HuH-7 (cell line): ENCODE measurements at places on chromosomes 2 and 18.
A peak's percentile ranks its signal among the peaks of the same experiment; 100 is the strongest.

- DNase-seq: no peak
Observed at GRCh38 chr2:145339646-145340045, 819.7 kb upstream of the ZEB2 start.

DNA sequence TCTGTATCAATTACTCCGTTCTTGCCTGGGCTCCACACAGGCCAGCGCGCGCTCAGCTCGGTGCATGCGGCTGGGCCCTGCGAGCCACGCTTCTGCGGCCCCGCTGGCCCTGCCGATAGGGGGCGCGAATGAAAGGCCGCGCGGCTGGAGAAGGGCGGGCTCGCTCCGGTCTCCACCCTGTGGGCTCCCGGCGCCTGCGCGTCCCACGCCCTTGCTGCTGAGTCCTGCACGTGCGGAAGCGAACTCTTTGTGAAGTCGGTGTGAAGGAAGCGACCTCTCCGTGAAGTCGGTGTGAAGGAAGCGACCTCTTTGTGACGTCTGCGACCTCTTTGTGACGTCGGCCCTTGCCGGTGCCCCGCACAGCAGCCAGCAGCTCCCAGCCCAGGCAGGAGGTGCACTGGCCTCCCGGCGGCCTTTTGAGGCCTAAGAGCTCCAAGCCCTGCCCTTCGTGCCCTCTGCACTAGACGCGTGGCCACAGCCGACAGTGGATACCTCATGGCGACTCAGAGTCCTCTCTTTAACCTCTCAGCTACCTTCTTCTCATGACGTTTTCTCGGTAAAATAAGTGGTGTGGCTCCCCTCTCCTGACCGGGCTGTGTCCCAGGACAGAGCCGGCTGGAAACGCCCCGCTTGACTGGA is 391.9 kb upstream of the RAB6C start:
- DNase-seq: no peak

DNA sequence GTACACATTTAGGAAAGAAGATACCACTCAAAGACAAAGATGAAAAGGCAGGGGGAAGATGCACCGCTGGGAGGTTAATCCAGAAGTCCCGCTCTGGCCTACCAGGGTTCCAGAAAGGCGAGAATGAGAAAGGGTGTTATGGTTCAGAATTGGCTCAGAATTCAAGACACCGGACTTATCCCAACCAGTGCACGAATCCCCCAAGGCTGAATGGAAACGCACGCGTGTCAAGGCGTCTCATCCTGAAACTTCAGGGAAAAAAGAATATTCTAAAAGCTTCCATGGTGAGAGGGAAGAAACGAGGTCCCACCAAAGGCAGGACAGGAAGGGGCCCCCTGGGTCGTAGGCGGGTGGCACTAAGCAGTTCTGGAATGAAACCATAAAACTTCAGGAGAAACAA is 71.9 kb downstream of the SLC66A2 start:
- DNase-seq: no peak

DNA sequence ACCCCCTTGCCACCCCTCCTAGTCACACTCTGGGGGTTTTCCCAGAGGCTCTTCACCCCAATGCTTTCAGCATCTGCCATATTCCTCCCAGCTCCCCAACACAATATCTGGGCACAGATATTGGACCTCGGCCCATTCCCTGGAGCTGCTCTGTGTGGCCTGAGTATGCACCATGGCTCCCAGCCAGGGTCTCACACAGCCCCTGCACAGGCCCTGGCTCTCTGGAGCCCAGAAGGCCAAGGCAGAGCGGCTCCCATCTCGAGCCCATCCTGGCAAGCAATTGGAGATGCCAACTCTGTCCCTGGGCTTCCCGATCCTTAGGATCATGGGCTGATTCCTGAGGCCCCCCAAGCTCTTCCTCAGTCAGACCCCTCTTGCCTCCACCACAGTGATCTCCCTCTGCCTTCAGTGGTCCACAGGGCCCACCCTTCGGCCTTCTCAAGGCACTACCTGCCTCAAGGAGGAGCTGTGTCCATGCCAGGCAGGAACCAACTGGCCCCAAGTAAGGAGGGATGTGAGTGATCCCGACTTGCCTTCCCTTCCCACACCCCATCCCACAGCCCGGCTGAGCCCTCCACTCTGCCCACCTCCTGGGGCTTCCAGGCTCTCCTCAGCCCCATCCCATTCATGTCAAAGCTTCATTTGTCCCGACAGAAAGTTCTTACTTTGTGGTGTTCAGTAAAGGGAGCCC is 62.7 kb downstream of the ADD2 start:
- DNase-seq: no peak

GRCh38 chr2:201407265-201407664 is 44.0 kb downstream of the TRAK2 start:
- DNase-seq: peak; percentile 42

DNA sequence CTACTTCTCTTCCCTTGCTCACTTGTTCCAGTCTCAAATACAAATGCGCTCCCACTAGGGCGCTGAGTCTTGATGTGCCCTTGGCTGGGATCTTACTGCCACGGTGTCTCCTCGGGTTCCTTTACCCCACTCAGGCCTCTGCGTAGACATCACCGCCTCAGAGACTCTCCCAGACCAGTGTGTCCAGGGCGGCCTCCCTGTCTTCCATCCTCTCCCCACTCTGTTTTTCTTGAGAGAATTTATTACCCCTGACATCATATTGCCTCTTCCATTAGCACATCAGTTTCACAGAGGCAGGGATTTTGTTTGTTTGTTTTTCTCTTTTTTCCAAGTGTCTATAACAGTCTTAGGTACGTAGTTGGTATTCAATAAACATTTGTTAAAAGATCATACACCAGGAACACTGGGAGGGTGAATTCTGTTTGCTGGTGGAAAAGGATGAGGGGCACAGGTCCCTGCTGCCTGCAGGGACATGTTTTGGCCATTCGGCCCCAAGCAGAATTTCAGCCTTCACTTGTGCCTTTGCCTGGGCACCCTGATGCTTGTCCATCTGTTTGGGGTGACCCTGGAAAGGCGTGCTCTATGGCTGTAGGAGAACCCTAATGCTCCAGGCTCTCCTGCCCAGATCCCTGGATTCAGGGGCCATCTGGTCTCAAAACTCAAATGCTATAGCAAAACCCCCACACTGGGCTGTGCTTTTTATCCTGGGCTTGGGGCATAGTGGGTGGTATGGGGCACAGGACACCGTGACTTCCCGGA is 55.0 kb downstream of the RPL37A start:
- DNase-seq: no peak

- no peak for DNase-seq
Observed at GRCh38 chr2:48250943-48251342, 279.0 kb upstream of the STON1 start.

DNA sequence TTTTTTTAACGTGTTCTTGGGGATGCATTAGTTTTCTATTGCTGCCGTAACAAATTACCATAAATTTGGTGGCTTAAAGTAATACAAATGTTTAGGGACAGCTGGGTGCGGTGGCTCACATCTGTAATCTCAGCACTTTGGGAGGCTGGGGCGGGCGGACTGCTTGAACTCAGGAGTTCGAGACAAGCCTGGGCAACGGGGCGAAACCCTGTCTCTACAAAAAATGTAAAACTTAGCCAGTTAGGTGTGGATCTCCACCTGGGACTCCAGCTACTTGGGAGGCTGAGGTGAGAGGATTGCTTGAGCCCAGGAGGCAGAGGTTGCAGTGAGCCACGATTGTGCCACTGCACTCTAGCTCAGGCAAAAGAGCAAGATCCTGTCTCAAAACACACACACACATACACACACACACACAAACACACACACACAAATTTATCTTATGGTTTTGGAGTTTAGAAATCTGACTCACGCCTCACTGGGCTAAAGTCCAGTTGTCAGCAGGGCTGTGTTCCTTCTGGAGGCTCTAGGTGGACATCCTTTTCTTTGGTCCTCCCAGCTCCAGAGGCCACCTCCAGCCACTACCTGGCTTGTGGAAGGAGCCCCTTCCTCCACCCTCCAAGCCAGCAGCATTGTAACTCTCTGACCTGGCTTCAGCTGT is 76.1 kb downstream of the SEPTIN10 start:
- no peak for DNase-seq

GRCh38 chr18:23619388-23619881 is 33.1 kb upstream of the NPC1 start:
- DNase-seq: no peak

GRCh38 chr2:16315458-16315835 is 350.2 kb downstream of the CYRIA start:
- no peak for DNase-seq

GRCh38 chr2:109379507-109379906 is 234.3 kb downstream of the SEPTIN10 start:
- DNase-seq: no peak

- no peak for DNase-seq
Observed at GRCh38 chr2:7060631-7061449, 143.6 kb downstream of the RNF144A start.

DNA sequence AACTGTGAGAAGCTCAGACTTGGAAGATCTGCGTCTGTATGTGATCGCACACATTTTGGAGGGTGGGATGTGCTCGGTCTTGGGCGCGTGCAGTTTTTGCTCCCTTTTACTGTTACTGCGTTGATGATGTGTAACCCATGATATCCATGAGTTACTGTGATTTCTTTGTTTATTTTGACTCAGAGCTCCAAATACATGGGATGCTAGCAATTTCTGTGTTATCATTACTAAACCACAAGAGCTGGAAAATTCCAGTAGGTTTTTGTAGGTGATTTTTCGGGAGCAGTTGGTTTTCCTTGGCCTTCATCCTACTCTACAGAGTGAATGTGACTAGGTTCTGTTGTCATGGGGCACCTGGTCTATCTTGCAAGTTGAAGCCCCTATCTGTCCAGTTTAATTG is 124.2 kb downstream of the AGAP1 start:
- DNase-seq: no peak

- no peak for DNase-seq
Observed at GRCh38 chr2:225764346-225764745, 364.8 kb downstream of the NYAP2 start.

DNA sequence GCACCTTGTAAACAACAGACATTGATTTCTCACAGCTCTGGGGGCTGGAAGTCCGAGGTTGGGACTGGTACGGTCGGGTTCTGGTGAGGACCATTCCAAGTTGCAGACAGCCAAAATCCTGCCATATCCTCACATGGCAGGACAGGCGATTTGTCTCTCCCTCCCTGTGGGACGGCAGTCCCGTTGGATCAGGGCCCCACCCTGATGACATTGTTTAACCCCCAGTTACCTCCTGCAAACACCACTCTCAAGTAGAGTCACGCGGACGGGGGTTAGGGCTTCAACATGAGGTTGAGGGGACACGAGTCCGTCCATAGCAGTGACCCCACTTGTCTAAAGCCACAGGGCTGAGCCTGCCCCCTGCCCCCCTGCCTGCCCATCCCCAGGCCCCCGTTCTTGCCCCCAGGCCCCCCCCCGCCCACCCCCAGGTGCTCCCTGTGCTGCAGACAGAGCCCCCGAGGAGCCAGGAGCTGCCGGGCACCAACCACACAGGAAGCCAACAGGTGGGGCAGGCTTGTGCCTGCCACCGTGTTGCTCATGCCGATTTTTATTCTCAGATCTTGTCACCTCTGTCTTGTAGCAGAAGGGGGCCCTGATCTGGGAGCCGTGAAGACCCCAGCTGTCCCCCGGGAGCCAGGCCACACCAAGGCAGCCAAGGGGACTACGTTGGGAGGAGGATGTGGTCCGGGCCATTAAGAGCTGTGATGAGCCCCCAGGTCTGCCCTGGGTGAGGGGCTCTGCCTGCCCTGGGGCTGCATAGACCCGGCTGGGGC is 82.2 kb downstream of the NFATC1 start:
- DNase-seq: no peak

- no peak for DNase-seq
Observed at GRCh38 chr2:212752730-212753351, 214.2 kb upstream of the ERBB4 start.

GRCh38 chr2:68709421-68709911 is 25.1 kb upstream of the ARHGAP25 start:
- peak; percentile 48 for DNase-seq

- no peak for DNase-seq
Observed at GRCh38 chr2:126448611-126449010, 207.3 kb upstream of the GYPC start.

DNA sequence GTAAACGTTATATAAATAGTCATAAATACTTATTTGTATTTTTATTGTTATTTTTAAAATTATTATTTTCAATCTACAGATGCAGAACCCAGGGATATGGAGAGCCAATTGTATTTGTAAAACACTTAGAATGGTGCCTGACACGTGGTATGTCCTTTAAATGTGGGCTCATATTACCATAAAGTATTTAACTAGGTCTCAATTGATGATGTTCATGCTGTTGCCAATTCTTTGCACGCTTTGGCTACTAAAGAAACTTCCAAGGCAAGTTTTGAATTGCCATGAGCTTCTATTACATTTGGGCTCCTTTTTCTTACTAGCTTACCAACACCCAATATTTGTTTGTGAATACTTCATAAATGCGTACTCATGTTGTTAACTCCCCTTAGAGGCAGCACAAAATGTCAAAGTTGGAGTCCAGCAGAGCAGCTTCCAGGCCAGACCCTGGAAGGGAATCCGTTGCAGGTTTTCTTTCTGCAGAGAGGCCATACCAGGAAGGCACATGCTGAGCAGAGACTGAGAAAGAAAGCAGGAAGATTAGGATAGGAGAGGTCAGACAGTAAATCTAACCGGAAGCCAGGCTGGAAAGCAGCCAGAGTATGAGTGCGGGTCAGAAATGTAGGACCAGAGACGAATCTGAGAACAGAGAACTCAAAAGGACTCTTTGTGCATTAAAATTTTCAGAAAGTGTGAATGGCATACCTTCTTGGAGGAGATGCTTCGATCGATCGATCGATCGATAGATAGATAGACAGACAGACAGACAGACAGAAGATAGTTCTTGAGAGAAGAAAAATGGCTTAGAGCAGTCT is 4.2 kb upstream of the NOSTRIN start:
- DNase-seq: no peak

DNA sequence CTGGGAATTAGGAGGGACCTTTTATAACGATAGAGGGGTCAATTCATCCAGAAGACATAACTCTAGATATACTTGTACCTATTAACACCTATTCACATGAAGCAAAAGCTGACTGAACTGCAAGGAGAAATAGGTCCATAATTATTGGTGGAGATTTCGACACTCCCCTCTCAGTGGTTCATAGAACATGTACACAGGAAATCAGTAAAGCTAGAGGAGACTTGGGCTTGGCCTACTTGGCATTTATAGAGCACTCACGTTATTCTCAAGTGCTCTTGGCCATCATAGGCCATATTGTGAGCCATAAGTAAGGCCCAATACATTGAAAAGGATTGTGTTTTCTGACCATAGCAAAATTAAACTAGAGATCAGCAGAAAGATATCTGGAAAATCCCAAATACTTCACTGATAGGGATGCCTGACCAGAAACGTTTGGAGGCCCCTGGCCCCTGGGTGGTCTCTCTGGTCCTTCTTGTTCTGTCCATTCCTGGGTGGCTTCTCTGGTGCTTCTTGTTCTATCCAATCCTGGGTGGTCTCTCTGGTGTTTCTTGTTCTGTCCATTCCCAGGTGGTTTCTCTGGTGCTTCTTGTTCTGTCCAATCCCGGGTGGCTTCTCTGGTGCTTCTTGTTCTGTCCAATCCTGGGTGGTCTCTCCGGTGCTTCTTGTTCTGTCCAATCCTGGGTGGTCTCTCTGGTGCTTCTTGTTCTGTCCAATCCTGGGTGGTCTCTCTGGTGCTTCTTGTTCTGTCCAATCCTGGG is 49.0 kb downstream of the SNED1 start:
- no peak for DNase-seq
